Fibroblast of the conjunctiva (primary cell): ENCODE measurements at places on chromosomes 11 and 22.

DNA sequence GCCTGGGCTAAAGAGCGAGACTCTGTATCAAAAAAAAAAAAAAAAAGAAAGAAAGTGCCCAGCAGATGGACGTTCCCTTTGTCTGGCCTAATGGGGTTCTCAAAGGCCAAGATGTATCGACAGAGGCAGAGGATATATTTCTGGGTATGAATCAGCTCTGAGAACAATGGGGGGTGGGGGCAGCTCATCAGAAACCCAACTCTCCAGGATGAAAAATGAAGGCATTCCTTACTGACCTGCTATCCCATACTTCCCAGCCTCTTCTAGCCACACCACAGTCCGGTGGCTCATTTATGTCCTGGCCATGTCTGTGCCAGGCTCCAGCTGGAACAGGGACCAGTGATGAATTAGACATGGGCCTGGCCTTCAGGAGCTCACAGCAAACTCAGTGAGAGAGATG lies 15.2 kb upstream of the POLD3 start:
- no peak for DNase-seq

DNA sequence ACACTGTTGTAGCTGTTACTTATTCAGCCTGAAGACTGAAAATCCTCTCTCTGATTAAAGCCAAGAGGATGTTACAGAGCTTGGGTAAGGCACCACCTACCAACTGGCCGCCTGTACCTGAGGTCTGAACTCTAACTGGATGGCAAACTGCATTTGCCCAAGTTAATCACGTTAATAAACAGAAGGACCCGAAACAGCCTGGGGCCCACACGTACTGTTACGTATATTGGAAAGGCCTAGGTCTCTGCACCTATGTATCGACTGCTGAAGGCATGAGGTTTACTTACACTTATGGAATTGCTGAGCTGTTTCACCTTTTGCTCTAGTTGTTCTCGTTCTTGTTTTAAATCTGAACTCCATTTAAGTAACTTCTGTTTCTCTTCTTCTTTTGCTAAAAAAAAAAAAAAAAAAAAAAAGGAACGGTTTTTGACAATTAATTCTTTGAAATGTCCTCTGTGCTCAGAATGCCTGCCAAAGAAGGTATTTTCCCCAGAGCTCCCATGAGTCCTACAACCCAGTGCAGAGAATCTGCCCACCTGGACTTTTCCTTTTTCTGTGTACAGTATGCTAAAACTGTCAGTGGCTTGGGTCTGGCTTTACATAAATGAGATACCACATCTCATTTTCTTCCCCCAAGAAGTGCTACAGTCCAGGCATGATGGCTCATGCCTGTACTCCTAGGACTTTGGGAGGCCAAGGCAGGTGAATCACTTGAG lies 13.1 kb downstream of the LARGE2 start:
- DNase-seq: no peak

DNA sequence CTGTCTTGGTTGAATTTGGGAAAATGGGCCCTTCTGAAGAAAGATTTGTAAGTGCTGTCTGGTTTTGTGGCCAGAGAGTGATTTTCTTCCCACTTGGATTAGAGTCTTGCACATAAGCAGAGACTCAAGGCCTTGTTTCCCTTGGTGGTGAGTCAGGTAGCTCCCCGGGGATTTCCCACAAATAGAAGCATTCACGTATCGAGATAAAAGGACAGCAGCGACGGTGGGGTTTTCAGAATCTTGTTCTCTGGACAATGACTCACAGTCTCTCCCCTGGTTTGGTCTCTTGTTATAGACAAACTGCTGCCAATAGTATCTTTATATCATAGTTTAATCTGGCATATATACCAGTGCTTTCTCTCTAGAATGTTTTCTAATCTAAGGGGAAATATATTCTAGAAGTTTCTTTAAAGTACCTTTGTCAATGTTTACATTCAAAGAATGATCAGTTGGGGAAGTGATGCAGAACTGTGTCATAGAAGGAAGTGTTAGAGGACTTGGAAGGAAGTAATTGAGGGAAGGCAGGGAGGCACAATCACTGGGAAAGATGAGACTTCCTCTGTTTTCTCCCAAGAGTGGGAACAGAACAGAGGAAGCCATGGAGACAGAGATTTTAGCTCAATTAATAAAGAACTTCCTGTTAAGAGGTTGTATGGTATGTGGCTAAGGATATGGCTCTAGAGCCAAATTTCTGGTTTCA lies 18.1 kb downstream of the POLA2 start:
- DNase-seq: peak; percentile 38

- DNase-seq: no peak
Observed at GRCh38 chr11:12144330-12145174, 34.2 kb downstream of the MICAL2 start.

DNA sequence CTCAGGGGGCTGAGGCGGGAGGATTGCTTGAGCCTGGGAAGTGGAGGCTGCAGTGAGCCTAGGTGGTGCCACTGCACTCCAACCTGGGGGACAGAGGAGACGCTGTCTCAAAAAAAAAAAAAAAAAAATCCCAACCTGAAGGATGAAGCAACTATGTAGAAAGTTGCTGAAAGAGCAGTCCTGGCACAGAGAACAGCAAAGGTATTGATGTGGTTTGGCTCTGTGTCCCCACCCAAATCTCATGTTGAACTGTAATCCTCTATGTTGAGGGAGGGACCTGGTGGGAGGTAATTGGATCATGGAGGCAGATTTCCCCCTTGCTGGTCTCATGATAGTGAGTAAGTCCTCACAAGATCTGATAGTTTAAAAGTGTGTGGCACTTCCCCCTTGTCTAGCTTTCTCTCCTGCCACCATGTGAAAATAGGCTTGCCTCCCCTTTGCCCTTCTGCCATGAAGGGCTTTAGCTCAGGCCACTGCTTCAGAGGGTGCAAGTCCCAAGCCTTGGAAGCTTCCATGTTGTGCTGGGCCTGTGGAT lies 10.7 kb upstream of the SERPING1 start:
- no peak for DNase-seq

DNA sequence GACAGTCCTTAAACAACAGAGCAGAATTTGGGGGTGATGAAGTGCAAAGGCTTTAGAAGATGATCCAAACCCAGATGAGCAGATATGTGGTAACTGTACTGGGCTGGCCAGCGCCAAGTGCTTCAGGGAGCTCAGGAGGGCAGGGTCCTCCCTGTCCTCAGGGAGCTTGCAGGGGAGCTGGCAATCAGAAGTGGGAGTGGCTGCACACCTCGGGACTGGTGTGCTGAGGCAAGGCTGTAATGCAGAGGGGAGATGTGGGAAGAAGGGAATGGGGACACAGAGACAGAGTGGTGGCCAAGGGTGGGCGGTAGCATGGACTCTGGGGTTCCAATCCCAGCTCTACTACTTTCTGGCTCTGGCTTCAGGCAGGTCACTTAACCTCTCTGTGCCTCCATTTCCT lies 235.6 kb upstream of the NCAM1 start:
- DNase-seq: no peak

- no peak for DNase-seq
Observed at GRCh38 chr22:27393371-27393770, 408.2 kb downstream of the MN1 start.

DNA sequence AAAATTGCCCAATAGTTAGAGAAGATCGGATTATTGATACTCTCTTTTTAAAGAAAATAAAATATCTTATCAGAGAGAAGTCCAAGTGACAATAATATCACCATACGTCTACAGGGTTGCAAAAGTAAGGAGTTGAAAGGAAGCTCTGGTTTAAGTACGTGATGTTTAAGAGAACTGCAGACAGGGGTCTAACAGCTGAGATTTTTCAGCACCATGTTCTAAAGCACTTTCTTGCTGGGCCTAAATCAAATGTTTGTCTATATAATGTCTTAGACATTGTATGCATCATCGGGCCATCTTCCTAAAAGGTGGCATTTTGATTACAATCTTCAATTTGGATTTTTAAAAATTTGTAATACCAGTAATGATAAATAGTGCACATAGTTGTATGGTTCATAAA lies 133.3 kb downstream of the RRAS2 start:
- DNase-seq: no peak

DNA sequence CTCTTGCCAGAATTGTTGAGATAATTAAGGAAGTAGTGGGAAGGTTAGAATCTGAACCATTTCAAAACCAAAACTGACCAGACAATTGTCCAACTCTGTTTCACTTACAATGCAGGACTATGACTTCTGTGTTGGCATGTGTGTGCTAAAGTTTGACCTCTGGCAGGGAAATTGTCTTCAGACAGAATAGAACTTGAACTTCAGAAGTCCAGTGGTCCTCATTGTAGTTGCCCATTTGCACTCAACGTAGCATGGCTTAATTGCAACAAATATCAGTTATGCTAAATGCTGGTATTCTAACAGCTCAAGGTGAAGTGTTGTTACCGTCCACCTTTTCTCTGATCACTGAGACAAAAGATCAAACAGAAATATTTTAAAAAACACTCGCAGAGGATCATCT lies 47.2 kb downstream of the BLID start:
- no peak for DNase-seq

DNA sequence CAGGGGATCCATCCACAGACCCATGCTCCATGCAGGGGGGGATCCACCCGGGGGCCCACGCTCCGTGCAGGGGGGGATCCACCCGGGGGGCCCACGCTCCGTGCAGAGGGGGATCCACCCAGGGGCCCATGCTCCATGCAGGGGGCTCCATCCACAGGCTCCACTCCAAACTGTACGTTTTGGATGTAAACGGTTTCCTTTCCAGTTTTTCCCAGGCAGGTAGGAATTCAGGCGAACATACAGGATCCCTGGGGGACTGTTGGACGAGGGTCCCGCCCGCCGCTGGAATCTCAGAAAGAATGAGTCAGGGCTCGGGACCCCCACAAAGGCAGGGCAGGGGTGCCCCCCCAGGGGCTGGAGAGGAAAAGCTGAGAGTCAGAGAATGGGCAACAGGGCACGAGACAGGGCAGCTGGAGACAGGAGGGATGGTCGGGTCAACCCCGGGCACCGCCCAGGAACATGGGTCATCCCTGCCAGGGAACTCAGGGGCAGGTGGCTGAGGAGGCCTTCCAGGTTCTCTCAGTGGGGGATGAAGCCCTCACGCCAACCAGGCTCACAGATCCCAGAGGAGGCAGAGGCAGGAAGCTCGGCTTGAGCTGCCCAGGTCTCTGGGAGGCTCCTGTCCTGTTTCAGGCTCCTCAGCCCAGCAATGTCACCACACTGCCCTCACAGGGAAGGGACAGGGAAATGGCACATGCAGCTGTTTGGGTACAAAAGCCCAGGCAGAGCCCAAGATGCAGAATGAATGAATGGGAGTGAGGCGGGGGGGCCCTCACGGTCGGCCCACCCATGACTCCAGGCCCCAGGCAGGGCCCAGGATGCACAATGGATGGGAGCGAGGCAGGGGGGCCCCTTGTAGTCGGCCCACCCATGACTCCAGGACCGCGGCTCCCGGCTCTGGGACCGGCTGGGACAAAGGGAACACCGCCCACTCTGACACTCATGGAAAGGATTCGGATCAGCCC lies 200.2 kb downstream of the BRD1 start:
- no peak for DNase-seq

DNA sequence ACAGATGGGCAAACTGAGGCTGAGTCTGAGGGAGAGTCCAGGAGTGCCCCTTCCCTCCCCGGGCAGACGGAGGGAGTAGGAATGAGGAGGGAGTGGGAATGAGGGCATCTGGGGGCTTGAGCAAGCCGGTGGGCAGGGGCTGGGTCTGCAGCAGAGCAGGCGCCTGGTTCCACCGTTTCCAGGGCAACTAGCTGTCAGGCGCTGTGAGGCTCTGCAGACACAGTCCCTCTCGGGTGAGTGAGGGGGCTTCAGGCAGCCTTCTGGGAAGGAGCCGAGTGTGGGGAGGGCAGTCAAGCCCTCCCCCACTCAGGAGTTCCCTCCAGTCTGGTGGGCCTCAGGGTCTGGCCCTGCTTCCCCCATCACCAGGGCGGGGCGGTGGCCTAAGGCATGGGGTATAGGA lies 19.0 kb downstream of the TMEM258 start:
- no peak for DNase-seq

GRCh38 chr11:94447149-94447548 lies 45.9 kb upstream of the GPR83 start:
- DNase-seq: no peak

DNA sequence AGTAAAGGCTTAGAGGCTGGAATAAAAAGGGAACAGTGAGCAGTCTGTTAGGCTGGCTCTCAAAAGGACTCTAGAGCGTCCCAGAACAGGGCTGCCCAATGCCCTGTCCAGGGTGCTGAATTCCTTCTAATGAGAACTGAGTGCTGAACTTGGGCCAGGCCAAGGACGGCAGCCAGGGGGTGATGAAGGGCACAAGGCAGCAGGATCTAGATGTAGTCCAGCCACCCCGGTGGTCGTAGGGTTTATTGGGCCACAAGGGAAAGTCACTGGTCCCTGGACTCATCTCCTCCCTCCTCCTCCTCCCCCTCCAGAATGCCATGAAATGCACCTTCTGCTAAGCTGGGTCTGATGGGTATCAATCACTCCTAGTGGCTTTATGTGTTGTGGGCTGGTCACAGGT lies 19.2 kb downstream of the NPTXR start:
- peak; percentile 24 for DNase-seq

DNA sequence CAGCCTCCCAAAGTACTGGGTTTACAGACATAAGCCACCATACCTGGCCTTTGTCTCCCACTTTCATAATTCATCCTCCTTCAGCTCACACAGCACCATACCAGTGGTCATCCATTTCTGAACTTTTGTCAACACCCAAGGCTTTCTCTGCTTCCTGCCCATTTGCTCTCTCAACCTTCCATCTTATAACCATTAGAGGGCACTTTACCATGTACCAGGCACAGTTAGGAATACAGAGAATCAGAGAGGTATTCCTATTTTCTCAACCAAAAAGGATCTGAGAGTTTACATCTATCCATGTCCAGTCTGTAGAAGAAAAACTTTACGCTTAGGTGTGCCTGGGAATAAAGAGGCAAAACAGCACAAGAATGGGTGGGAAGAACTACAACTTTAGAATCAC lies 397.6 kb downstream of the BUD13 start:
- DNase-seq: no peak

DNA sequence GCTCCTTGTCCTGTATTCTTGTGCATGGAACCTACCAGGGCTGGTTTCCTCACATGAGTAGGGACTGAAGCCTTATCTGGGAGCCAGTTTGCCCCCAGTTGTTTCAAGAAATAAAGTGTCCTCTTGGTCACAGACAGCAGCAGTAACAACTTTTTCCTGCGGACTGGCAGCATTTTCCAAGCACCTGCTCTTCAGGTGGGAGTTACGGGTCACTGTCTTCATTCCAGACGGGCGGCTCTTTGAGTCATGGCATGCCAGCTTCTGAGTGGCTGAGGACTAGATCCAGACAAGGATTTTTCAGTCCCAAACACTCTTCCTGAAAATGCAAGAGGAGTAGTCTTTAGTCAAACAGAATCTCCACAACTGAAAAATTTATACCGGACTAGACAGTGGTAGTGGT lies 2.7 kb upstream of the CD44 start:
- no peak for DNase-seq

- DNase-seq: no peak
Observed at GRCh38 chr22:40764763-40765441, 54.2 kb downstream of the SLC25A17 start.
